ENCODE measurements at places on chromosomes 5 and 9.

DNA sequence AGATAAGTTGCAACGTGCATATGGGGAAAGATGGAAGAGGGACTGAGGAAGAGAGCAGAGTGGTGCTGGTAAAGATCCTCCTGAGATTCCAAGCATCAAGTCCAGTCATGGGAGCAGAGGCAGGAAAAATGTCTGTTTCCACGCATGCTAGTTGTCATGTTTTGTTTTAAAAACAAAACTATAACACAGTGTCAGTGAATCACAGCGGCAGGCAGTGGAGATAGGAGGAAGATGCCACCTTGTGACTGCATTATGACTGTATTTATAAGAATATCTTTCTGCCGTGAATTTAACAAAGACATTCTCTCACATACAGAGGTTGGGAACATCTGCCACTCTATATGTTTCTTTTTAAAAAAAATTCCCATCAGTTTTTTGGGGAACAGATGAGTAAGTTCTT lies 3.7 kb upstream of the SVEP1 start:
- no peak for ATAC-seq

GRCh38 chr5:149215478-149216090 lies 56.1 kb upstream of the AFAP1L1 start:
- no peak for ATAC-seq

GRCh38 chr9:86491468-86492266 lies 137.5 kb upstream of the TUT7 start:
- no peak for ATAC-seq

DNA sequence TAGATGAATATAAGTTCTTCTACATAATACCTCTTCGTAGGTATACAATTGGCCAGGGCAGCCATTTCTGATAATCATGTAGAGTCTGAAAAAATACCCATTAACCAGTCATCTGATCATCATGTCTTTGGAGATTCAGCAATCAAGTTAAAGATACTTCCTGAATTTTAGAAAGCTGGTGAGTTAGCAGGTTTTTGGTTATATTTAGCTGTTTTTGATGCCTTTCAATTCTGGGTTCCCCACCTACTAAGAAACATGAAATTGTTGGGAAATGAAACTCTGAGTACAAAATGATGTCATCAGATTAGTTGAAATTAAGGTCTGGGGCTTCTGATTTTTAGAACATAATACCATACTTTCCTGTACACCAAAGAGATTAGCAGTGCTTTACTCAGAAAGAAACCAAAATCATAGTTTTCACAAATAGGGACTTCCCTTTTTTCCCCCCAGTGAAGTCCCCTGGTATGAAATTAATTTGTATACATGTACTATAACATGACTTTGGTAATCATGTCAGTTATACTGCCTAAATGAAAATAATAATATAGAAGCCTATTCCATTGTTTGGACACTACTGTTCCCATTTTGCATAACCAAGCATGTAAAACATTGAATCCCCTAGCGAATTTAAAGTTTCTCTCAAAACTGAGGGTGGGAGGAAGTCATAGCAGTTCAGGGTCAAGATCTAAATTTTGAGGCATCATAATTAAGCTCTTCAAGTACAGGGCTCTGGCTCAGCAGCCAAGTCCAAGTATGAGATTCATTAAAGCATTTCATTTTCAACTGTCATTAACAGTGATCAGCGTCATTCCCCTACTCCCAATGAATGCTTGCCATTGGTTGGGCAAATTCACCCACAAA lies 17.9 kb downstream of the PRLR start:
- no peak for ATAC-seq

DNA sequence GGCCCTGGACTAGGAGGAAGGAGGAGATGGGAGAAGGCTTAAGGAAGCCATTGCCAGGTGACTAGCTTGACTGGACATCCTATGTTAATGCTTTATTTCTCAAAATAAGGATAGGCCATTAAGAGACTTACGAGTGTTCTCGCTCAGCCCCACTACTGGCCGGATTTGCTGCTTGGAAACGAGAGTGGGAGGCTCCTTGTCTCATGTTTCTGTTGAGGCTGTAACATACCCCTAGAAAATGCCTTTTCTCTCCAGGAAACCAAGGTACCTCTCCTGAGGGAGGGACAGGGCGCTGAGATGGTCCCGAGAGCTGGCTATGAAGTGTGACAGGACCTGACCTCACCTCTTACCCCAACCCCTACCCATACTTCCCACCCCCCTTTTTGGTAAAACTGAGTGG lies 60.0 kb downstream of the RALGPS1 start:
- ATAC-seq = no peak

DNA sequence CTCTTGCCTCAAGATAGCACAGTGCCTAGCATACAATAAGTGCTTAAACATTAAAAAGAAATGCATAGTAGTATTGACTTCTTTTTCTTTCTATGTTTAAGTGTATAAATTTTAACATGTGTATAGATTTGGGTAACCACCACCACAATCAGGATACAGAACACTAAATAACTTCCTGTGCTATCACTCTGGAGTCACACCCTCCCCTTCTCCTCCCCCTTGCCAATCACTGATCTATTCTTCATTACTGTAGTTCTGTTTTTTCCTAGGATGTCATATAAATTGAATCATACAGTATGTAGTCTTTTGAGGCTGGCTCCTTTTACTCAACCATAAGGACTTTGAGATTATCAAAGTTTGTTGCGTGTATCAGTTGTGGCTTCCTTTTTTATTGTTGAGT lies 68.5 kb downstream of the OSTF1 start:
- no peak for ATAC-seq

DNA sequence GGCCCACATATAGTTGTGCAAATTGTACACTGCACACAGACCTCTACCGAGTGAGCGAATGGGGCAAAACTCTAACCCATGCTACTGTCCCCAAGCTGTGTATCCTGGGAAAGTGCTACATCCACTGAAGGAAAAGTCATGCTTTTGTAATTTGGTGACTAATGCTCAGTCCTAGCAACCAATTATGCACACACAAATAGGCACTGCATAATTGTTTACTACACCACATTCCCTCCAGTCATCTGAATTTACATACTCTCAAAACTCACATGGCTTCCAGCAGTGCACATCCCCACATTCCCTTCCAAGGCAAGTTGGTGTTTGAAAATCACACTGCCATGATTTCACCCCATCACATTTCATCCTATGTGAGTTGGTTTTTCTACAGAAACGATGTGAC lies 125.9 kb upstream of the OSMR start:
- ATAC-seq = no peak

DNA sequence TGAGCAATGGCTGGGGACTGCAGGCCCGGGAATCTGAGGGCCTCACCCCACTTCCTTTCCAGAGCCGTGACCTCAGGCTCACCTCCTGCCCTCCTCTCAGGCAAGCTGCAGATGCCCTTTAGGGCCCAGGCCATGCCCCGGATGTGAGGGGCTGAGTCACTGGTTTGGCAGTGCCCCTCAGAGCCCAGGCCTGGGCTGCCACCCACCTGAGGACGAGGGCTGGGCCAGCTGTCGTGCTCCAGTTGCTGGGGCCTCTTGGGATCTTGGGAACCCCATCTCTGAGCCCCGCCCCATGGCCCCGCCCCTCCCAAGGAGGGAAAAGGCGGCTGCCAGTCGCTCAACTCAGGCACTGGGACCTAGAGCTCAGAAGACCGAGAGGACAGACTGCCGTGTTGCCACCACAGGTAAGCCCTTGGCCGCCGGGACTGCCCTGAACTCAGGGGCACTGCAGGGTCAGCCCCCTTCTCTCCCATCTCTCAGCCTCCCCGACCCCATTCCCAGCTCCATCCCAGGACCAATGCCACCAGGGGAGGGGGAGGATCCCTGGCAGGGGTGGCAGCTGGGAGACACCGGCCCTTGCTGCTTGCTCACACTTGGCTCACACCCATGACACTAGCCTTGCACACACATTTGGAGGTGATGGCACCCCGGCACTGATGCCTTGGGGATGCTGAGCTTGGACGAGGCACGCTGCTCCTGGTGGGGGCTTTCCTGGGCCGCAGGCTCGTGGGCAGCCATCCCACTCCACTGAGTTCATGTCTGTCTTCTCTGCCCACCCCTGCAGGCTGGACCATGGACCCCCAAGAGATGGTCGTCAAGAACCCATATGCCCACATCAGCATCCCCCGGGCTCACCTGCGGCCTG lies at the start of gene CYSRT1:
Gene CYSRT1 (plus strand): TSS at position 345 of the 865 bp plus-strand sequence. CDS start 448 bp downstream, at position 793.
- ATAC-seq = no peak

DNA sequence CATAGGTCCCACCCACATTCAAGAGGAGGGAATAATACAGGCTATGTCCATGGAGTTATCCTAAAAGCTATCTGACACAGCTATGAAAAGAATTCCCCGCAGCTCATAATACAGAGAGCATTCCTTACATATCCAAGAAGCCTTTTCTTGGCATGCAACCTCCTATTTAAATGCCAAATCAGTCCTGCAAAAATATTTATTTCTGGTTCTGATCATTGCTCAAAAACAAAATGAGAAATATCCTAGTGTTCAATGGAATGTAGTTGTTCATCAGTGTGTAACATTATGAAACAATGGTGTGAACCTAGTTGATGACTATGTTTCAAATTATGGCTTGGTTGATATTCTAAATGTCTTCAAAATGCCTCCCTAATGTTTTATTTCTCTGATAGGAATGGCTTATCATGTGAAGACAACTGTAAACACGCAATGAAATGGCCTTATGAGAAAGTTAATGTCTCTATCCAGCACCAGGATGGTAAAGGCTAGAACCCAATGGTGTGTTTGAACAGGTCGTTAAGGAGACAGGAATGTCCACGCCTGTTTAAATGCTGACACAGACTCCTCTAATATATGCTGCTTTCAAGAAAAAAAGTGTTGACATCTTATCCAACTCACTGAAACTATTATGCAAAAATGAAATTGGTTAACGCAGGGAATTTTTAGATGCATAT lies 126.7 kb upstream of the CDH6 start:
- no peak for ATAC-seq

- no peak for ATAC-seq
These were observed 5.0 kb upstream of the SPINK14 start for GRCh38 chr5:148163345-148163744.

DNA sequence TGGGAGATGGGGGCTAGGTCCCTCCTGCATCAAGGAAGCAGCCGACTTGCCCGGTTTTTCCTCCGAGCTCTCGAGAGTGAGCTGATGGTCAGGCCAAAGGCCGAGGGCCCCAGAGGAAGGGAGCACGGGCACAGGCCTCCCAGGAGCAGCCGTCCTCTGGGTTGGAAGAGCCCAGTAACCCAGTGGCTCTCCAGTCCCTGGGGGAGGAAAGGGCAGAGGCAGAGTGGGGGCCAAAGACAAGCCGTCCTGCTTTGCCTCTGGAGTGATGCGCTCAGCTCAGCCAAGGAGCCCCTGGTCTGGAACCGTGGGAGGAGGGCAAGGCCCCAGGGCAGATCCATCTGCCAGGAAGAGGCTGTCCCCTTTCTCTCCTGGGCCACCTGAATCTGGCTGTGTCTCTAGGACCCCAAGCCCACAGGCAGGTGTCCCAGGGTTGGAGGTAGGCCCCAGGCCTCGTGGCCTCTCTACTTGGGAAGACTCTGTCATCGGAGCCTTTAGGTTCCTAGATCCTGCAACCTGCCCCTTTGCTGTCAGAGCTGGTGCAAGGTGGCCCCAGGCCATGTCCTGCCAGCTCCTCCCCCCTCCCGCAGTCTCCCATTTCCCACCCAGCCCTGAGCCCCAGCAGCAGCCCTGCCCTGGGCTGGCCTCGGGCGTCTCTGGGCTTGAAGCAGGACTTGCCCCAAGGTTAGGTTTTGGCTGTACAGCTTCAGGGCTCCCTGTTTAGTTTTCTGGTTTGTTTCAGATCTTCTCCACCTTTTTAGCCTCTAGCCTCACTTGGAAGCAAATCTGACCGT lies 224.1 kb downstream of the CACNA1B start:
- ATAC-seq = no peak

DNA sequence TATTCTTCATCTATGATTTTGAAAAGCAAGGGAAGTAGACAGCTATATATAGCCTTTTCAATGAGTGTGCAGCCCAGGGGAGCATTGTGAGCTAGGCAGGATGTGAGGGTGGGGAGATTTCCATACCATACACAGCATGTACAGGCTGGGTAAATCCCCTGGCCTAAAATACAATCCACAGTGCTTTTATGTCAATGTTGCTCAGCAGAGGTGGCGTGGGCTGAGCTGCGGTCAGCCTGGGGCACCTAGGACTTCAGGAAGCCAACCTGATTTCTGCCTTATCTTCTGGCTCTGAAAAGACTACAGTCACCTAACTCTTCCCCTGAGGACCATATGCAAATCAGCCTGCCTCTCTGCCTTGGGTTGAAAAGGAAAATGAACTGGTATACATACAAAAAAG lies 6.3 kb upstream of the GARIN3 start:
- ATAC-seq = peak; percentile 96

- ATAC-seq = no peak
These were observed 84.6 kb upstream of the SNX2 start for GRCh38 chr5:122690266-122690665.

DNA sequence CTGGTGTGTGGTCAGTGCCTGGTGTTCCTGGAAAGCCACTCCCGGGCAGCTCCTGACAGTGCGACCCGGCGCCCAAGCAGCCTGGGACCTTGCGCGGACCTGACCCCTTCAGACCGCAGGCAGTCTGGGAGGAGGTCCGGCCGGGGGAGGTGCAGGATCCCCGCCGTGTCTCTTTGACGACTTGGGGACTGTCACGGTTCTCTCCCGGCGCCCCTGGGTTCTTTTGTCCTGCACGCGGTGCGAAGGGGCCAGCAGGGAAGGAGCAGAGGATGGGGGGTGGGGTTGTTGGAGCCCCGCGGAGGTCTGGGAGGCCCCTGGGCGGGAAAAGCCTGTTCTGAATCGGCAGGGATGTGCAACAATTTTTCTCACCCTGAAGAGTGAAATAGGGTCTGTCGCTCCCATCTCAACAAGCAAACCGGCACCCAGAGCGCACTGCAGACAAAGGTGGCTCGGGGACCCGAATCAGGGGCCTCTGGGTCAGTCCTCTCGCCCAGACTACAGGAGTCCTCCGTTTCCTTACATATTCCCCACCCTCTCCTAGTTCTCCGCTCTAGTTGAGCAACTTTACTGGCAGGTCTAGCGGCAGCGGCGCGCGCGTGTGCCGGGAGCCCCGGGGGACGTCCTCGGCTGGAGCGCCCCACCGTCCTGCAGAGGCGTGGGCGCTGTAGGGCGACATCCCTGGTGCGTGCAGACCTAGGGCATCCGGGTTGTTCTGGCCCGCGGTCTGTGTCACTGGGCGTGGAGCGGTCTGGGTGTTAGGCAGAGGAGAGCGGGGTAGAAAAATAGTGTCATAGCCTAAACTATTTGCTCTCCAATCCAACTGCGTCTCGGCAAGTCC lies 1.2 kb downstream of the VCAN start:
- peak; percentile 47 for ATAC-seq

GRCh38 chr9:8705861-8706260 lies 906.3 kb upstream of the DMAC1 start:
- ATAC-seq = no peak

- ATAC-seq = no peak
These were observed 473.0 kb downstream of the RAB3C start for GRCh38 chr5:59055745-59056448.

DNA sequence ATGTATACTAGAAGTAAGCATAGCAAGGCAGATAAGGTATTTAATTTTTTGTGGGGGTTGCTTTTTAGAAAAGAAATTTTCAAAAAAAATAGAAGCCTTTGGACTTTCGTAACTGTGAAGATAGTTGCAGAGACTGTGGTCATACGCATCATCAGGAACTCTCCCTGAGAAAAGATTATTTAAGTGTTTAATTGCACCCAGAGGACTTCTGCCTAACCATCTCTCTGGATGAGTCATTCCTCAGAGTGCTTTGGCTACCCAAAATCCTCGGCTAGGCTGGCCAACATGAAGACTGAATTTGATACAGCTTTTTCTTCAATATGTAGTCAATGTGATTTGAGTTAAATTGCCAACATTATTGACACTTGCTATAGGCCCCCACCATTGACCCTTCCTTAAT lies 296.4 kb downstream of the TLR4 start:
- ATAC-seq = no peak
